ENCODE measurements at places on chromosomes 16 and 17. TPM values are rescaled to one million over a fixed set of nuclear protein-coding genes. Genes with fewer than 3 reads are reported as not detected.

- H3K4me3 ChIP-seq = no peak overlapping the region
- no peak for DNase-seq
- peaks cover 5% of the 10 kb centered on the region for H3K4me1 ChIP-seq
- no peak overlapping the region for H3K27ac ChIP-seq
- H3K27me3 ChIP-seq = peaks cover 12% of the 10 kb centered on the region
Observed at GRCh38 chr17:63463771-63464170, 13.1 kb upstream of the ACE start.

CENPV gene
- total RNA-seq = 71.1 TPM

DNA sequence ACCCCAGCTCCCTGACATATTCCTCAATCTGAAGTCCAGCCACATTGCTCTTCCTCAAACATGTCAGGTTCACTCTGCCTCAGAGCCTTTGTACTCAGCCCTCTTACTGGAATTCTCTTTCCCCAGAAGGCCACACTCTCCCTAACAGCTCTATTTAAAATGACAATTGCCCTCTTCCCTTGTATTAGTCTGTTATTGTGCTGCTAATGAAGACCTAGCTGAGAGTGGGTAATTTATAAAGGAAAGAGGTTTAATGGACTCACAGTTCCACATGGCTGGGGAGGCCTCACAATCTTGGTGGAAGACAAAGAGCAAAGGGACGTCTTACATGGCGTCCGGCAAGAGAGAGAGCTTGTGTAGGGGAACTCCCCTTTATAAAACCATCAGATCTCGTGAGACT, 46.0 kb downstream of the HS3ST2 start:
- no peaks in the 10 kb centered on the region for H3K36me3 ChIP-seq
- no peak overlapping the region for H3K4me3 ChIP-seq
- H3K27ac ChIP-seq = no peak overlapping the region
- peaks cover 52% of the 10 kb centered on the region for H3K27me3 ChIP-seq
- H3K4me1 ChIP-seq = no peaks in the 10 kb centered on the region

GRCh38 chr17:66508896-66509844, 206.8 kb downstream of the PRKCA start:
- peak overlapping the region; percentile 82 for H3K4me3 ChIP-seq
- DNase-seq = no peak
- no peaks in the 10 kb centered on the region for H3K36me3 ChIP-seq
- peaks cover 44% of the 10 kb centered on the region for H3K4me1 ChIP-seq
- H3K27me3 ChIP-seq = no peaks in the 10 kb centered on the region
- H3K27ac ChIP-seq = peak overlapping the region; percentile 70

- no peaks in the 10 kb centered on the region for H3K36me3 ChIP-seq
- H3K4me3 ChIP-seq = peak overlapping the region; percentile 70
- peak; percentile 85 for DNase-seq
- peaks cover 61% of the 10 kb centered on the region for H3K4me1 ChIP-seq
Observed at GRCh38 chr16:11100239-11100750, 155.7 kb downstream of the SOCS1 start.

LRRC37A gene
- 1.9 TPM for total RNA-seq

C16orf54 gene
- 15.1 TPM for total RNA-seq

SSTR5 gene
- not detected for total RNA-seq

DNA sequence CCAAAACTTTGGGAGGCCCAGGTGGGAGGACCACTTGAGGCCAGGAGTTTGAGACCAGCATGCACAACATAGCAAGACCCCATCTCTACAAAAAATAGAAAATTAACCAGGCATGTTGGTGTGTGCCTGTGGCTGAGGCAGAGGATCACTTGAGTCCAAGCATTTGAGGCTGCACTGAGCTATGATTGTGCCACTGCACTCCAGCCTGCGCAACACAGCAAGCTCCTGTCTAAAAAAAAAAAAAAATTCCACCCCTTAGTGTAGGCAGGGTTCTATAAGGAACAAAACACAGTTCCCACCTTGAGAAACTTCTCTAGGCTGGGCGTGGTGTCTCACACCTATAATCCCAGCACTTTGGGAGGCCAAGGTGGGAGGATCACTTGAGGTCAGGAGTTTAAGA, 36.3 kb upstream of the HAPSTR1 start:
- no peak for DNase-seq
- no peaks in the 10 kb centered on the region for H3K4me1 ChIP-seq
- no peaks in the 10 kb centered on the region for H3K36me3 ChIP-seq
- H3K27ac ChIP-seq = no peak overlapping the region

GRCh38 chr17:79051306-79051705, 23.3 kb upstream of the ENGASE start:
- DNase-seq = peak; percentile 31
- peaks cover 4% of the 10 kb centered on the region for H3K27me3 ChIP-seq
- H3K27ac ChIP-seq = no peak overlapping the region
- H3K4me1 ChIP-seq = no peaks in the 10 kb centered on the region

RAB26 gene
- not detected for total RNA-seq

Data from natural killer cell treated with Interleukin-12 subunit alpha and Interleukin-12 subunit beta and Interleukin-15 and Interleukin-18, amount 100 ng/mL, for 72 hours (primary cell).